ENCODE measurements at places on chromosomes 2 and 18.

GRCh38 chr2:68946117-68946516 is 6.6 kb downstream of the GKN2 start:
- DNase-seq = no peak

GRCh38 chr18:8890957-8891464 is 185.7 kb downstream of the MTCL1 start:
- DNase-seq = no peak

- DNase-seq = no peak
Measured at GRCh38 chr2:63530704-63531279, 57.5 kb downstream of the WDPCP start.

DNA sequence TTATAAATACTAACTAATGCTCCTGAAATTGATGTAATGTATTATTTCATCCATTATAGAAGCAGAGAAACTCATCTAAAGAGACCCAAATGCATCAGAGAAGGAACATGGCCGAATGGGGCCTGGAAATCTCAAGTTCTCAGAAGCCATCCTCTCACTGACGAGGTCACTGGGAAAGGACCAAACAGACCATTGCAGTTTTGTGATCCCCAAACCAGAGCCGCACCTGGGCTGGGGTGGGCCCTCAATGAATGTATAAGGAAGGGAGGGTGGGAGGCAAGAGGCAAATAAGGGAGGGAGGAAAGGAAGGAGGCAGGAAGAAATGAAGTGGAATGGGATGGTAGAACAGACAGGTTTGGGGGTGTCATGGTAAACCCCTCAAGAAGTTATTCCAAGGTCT is 245.3 kb upstream of the ID2 start:
- no peak for DNase-seq

DNA sequence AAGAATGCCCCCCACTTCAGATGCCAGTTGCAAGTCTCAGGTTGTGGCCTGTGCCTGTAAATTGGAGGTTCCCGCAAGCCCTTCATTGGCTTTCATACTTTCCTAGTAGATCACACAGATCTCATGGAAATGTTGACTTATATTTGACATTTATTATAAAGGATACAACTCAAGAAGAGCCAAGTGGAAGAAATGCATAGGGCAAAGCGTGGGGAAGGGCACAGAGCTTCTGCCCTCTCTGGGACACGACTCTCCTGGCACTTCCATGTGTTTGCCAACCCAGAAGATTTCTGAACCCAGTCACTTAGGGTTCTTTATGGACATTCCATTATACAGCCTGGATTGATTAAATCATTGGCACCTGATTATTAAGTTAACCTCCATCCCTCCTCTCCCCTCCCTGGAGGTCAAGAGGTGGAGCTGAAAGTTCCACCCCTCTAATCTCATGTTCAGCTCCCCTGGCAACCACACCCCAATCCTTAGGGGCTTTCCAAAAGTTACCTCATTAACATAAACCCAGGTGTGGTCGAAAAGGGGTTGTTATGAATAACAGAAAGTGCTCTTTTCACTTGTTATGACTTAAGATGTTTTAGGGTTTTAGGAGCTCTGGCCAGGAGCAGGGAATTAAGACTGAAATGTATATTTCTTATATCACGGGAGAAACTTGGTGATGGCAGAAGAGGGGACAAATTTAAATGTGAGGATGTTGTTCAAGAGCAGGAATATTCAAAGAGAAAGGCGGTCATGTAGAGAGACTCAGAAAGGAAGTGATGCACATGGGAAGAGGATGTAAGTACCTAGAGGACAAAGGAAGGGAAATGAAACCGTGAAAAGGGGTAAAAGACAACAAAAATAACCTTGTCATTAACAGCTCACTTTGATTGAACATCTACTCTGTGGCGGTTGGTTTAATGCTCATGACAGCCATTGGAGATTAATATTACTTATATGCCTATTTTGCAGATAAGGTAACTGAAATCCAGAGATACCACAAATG is 31.8 kb downstream of the SP100 start:
- no peak for DNase-seq

- DNase-seq = no peak
Measured at GRCh38 chr18:54679318-54680149, 88.5 kb downstream of the DYNAP start.

DNA sequence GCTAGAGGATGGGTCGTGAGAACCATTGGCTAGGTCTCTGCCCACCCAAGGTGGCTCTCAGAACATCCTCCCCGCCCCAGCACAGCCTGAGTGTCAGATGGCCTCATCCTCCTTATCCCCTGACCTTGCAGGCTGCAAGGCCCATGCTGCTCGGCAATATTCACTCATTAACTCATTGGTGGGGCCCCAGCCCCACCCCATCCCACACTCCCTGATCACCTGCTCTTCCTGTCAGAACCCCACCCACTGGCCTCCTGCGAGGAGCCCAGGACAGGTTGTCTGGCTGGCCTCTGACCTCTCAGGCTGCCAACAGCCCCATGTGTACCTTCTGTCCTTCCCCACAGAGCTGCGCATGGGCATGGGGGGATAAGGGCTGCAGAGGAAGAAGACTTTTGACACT is 5.3 kb downstream of the ADCY3 start:
- no peak for DNase-seq

- no peak for DNase-seq
Measured at GRCh38 chr2:41488888-41489287, 558.9 kb upstream of the PKDCC start.

GRCh38 chr2:219442256-219443015 is 7.8 kb downstream of the SPEG start:
- DNase-seq = no peak

GRCh38 chr2:25304321-25304720 is 37.4 kb downstream of the DNMT3A start:
- DNase-seq = no peak

DNA sequence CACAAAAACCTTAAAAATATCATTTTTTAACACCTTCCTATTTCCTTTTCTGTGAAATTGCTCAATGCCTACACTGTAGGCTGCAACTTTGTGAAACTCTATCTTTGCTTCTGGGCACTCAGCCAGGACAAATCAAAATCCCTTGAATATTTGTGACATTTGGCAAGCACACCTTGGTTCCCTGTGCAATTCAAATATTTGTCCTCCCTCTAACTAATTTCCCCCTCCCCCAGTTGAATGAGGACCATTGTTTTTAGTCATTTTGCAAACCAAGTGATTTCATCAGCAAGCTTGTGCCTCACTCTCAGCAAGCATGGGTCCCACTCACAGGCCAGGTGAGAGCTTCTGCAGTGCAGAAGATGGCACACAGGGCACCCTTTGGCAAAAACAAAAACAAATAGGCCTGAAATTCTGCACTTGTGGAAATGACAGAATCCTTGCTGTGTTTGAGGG is 541.5 kb downstream of the CNTNAP5 start:
- no peak for DNase-seq

- DNase-seq = no peak
Measured at GRCh38 chr2:197266477-197266876, 44.1 kb downstream of the ANKRD44 start.

DNA sequence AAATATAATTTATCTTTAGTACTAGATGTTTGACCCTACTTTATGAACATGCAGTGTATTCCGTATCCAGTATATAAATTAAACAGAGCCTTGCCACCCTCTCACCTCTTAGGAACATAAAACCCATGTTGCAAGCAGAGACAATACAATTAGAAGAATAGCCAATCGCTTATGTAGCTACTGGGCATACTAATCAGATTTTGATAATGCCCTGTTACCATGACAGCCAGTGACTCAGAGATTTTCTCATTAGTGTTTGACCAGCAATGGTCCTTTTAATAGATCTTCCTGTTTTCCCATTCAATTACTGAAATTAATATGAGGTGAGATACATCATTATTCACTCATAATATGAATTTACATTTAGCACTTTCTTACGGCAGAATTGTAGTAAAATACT is 547.3 kb upstream of the VWC2L start:
- DNase-seq = no peak

Data from tibial artery (tissue), 4 donors.